ENCODE measurements at places on chromosomes 16 and 17.

DNA sequence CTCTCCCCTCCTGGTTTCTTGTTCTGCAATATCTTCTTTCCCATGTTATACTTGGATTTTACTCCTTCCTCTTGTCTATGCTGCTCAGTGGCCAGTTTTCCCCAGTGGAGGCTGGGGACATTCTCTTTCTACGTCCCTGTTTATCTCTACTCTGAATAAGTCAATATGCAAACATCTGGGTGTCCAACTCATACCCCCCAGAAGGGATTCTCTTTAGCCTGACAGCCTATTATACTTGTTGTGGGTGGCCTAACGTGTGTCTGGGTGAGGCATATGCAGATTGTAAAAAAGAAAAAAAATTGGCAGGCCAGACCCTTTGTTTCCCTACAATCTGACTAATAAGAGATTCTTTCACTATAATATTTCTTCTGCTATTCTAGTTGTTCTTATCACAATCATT is 134.2 kb upstream of the MAF start:
- no peak for DNase-seq

GRCh38 chr17:66326476-66327047 is 24.1 kb downstream of the PRKCA start:
- no peak for DNase-seq

DNA sequence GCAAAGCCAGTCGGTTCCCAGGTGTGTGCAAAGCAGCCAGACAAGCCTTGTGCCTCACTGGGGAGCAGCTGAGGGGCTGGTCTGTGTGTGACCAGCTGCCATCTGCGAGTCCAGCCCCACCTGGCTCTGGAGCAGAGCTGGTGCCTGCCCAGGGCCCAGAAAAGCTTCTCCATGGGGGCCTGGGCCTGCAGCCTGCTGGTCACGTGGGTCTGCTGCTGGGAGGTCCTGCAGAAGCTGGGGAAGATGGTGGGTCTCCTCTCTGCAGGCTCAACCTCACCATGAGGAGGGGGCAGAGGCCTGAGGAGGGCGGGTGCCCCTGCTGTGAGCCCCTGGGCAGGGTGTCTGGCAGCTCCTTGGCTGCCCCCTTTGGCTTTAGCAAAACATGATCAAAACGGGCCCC is 71.9 kb downstream of the ENGASE start:
- DNase-seq = no peak

DNA sequence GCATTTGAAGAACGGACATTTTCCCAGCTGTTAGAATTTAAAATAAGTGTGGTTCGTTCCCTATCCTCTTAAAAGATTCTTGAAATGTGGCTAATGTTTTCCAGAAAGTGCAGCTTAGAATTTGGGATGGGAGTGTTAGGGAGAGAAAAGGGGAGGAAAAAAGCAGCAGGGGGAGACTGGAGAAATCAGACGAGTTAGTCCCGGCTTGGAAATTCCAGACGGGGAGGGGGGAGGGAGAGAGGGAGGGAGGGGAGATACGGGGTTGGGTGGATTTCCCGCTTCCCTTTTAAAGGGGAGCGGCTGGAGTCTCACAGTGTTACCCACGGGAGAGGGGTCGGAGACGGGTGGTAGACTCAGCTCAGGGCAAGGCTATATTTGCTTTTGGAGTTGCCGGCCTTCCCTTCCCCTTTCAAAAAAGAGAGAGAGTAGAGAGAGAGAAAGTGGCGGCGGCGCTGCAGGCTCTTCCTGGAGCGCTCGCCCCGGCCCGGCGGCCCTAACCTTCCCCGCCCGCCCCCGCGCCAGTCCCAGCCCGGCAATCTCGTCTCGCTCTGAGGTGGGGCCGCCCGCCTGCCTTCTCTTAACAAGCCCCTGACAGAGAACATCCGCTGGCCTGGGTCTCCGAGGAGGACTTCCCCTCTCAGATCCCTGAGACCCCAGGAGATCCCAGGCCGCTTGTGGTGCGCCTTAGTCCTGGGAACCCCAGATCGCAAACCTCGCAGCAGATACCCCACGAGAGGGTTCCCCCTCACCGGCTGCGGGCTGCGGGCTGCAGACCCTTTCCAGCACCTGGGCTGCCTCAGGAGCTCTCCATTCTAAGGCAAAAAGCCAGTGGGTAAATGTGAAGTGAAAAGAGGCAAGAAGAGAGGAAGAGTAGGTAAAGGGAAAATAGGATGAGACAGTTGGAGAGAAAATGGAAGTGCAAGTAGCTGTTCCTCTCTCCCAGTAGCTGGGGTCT is 6.6 kb downstream of the IGF2BP1 start:
- DNase-seq = no peak

GRCh38 chr17:74108126-74108705 is 95.3 kb upstream of the RPL38 start:
- DNase-seq = no peak

- DNase-seq = no peak
Observed at GRCh38 chr17:4934173-4934979, 2.3 kb downstream of the GP1BA start.

- no peak for DNase-seq
Observed at GRCh38 chr17:73427198-73427597, 115.4 kb upstream of the CDC42EP4 start.

DNA sequence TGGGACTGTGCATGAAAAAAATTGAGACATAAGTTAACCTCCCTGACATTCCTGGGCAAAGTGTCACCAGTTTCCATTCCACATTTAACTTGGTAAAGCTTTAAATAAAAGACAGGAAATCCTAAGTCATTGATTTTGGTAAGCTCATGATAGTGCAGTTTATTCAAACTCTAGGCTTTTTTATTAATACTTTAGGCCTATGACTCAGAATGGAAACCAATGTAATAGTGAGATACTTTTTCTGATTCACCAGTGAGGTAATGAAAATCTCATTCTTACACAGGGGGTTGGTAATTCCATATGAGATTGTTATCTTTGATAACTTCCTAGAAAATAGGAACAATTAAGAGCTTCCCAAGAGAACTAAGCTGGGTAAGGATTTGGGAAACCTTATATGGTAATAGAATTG is 91.1 kb downstream of the NLK start:
- peak; percentile 30 for DNase-seq

DNA sequence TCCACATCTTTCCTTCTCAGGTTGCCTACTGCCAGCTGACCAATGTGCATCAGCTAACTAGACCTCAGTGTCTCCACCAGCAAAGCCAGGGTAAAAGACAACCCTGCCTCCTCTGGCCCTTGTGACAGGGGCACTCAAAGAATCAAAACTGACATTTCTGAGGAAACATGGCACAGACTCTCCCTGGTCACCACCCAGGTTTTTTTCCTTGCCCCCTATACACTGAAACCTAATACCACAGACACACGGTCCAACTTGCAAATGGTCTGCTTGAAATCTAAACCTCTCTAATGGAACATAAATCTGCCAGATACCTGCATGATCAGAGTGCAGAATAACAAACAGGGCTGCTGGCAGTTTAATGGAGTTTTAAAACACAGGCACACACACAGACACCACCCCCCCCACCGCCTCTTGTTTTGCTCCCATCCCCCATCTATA is 19.5 kb upstream of the CORO6 start:
- DNase-seq = no peak

GRCh38 chr16:67942200-67942509 is 1.8 kb downstream of the LCAT start:
- no peak for DNase-seq

- DNase-seq = no peak
Observed at GRCh38 chr17:18987230-18987610, 17.3 kb downstream of the FAM83G start.

DNA sequence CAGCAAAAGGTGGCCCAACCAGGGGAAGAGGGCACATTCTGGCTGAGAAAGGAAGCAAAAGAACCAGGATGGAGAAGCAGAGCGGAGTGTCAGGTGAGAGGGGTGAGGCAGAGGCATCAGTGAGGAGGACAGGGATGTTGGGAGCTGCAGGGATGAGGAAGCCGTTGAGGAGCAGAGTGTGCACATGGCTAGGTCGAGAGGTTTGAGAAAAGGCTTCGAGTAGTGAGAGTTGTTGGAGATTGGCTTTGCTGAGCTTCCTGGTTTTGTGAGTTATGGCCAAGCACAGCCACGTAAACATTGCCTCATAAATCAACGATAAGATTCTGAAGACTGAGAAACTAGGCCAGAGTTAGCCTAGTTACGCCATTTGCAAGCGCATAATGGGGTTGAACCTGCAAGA is 26.9 kb downstream of the DNAH2 start:
- no peak for DNase-seq

GRCh38 chr17:77606146-77606864 is 352.2 kb upstream of the TNRC6C start:
- no peak for DNase-seq

- no peak for DNase-seq
Observed at GRCh38 chr17:79657036-79657435, 46.2 kb upstream of the RBFOX3 start.

GRCh38 chr16:88719267-88719932 is 13.1 kb downstream of the CTU2 start:
- DNase-seq = no peak

- DNase-seq = no peak
Observed at GRCh38 chr17:67635681-67636080, 82.1 kb upstream of the NOL11 start.

GRCh38 chr16:57926041-57926440 is 44.9 kb downstream of the CNGB1 start:
- no peak for DNase-seq

DNA sequence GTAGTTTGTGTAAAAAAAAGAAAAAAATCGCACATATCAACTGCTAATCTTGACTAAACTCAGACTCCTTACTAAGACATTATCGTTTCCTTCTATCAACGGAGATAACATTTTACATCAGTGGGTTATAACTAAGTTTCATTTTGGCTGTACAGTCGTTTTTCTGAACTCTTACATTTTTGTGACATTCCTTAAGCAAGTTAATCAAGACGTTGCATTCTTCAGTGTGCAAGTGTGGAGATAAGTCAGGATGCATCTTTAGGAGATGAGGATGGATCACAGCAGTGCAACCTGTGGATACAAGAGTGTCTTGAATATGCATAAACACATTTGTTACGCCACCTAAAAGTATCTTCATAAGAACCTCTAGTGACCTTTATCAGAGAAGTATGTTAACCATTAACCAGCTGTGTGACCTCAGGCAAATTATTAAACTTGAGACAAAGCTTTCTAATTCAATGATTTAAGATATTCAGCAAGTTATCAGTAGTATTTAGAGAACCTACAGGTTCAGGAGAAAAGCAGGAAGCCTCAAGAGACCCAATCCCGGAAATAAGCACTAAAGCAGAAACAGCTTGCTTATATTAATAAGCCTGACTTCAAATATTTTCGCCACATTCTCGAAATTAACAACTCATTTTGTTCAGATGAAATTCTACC is 9.4 kb downstream of the CMC2 start:
- no peak for DNase-seq

DNA sequence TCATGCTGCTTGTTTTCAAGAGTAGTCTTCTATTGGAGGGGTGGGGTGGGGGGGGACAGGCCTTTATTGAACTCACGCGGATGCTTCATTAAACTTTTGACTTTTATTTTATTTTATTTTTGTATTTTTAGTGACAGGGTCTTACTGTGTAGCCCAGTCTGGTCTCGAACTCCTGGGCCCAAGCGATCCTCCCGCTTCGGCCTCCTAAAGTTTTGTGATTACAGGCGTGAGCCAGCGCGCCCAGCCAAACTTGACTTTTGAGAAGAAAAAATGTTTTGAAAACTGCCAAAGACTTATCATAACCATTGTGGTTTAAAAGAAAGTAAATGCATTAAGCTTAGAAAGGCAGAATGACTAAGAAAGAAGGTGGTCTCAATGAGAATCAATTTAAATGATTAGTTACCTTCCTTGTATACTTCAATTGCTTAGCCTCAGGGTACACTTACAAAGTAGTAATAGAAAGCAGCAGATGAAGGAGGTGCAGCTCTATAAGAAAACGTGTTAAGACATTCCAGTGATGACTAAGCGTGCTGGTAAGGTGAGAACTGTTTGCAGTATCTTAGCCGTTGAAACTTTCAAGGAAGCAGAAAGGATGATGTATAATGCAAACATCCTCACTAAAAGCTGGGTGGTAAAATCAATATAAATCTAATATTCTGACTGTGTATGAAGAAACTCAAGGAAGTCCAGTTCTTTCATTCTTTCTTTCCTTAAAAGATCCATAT is 1.2 kb downstream of the AP2B1 start:
- peak; percentile 89 for DNase-seq

DNA sequence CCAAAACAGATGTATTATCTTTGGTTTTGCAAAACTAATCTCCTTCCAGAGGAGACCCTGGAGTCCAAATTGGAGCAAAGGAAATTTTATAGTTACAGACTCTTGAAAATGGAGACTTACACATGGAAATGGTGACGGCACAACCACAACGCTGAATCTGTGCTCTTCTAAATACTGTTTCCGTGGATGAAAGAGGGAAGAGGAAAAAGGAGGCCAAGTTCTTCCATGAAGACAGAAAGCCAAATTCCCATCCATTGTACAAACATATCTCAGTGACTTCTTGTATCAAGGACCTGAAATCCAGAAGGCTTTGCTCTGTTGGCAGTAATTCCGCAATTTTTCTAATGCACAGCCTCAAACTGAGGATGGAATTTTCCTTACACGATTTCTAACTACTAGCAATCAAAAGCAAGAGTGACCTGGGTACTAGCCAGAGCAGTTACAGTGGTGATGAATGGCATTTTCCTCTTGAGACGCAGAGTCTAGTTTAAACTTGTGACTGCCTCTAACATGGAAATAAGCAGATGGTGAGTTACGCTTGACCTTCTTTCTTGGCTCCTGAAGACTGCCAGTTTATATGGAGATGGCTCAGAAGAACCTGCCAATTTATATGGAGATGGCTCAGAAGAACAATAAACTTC is 38.5 kb downstream of the VPS53 start:
- DNase-seq = no peak

DNA sequence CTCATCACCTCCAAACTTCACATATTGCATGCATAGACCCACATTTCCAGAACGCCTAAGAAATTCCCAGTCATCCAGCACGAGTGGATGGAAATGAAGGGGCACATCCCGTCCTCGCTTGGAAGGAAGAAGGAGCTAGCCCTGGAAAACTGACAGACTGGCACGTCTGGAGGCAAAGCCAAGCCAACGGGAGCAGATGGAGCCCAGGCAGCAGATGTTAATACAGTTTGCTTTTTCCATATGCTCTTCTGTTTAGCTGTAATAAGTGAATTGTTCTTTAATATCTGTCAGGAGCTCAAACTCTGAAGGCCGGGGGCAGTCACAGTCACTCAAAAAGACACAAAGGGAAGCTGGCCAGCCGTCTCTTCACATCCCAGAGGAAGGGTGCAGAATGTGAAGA is 187.7 kb downstream of the XYLT1 start:
- DNase-seq = no peak

DNA sequence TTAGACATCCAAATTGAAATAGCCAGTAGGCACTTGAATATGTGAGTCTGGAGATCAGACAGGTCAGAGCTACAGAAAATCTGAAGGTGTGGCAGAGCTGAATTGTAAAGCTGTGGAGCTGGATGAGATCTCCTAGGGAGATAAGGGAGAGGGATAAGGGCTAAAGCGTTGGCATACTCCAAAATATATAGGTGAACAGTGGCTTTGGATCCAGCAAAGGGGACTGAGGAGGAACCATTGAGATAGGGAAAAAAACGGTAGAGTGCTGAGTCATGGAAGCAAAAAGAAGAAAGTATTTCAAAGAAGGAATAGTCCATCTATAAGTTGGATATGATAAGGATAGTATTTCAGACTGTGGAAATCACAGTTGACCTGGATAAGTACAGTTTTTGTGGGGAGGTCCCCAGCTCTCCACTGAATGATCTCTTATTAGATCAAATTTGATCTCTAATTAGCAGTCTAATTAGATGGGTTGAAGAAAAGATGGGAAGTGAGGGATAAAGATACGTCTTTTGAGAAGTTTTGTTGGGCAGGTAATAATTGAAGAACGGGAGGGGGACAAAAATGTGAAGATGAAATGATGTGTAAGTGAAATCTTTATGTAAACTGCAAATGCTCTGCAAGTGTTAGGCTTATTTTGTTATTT is 587 bp upstream of the DBF4B start:
- DNase-seq = no peak

Measured in RWPE1 (cell line).